ENCODE measurements at places on chromosomes 2 and 18.

GRCh38 chr2:207974216-207974605 lies 51.1 kb downstream of the PLEKHM3 start:
- no peak for DNase-seq

- no peak for DNase-seq
Observed at GRCh38 chr18:80218341-80219227, 28.7 kb downstream of the PARD6G start.

DNA sequence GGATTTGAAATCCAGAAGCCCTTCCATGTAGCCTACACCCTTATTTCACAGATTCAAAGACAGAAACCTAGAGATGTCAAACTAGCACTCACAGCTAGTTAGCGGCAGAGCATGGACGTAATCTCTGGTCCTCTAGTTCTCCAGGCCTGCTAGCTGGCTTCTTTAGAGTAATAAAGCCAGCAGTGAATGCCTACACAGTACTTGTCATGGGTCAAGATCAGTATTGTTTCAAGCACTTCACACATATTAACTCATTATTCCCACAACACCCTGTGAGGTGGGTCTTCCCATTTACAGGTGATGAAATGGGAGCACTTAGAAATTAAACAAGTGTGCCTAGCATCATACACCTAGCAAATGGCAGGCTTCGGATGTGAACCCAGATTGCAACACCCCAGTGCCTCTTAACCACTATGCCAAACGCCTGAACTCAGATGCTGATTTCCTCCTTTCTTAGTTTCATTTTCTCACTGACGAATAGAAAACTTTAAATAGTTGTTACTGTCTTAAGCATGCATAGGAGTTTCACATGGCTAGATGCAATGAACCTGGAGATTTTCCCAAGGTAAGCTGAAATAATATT lies 14.5 kb upstream of the ZBTB14 start:
- DNase-seq, result no peak

GRCh38 chr18:13276530-13277520 lies 58.3 kb downstream of the LDLRAD4 start:
- peak; percentile 71 for DNase-seq

DNA sequence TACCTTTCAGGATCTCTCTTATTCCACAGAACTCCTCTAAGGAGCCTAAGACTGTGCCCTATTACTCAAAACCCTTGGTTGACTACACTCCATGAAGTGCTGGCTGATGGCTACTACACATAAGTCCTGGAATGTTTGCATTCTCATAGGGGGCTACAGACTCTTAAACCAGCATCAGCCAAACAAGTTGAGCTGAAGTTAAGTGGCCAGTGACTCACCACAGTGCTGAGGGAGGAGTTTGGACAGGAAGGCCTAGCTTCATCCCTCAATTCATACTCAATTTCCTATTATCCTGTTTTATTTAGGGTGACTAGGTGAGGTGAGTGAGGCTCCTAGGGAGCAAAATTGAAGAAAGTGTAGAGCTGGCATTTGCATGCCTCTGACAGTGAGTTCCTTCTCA lies 246.7 kb downstream of the SMAD2 start:
- DNase-seq, result no peak

DNA sequence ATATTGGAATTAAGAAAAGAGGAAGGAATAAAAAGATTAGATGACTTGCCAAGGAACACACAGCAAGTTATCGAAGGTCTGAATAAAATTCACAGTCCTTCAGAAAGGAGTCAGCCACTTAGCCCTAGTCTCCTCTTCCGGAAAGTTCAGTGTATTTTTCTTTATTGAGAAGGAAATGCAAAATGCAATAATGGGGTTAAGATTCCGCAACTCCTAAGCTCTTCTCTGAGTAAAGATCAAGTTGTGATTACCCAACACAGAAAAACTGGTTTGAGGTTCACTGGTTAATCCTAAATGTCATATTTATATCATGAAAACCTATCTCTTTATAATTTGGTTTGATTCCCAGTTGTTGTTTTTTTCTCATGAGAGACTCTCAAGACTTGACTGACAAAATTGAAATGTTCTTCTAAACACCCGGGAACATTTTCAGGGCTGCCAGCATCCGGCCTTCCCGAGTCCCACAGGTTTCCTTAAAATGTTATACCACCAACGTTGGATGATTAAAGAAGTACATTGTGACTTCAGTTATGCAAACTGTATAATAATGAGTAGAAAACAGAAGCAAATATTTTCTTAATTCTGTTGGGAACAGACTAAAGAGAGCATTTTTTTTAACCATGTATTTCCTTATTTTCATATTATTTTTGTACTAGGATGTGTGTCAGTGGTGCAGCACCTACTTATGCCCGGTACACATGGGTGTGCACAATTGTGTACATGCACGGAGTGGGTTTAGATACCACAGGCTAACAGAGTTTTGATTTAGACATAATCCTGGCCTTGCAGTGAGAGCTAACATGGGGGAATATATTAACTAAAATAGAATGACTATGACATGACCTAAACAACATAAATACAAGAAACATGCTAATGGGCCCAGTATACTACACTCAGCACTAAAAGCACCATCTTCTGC lies 100.2 kb downstream of the STK39 start:
- DNase-seq, result no peak

GRCh38 chr2:149928011-149928410 lies 340.4 kb upstream of the MMADHC start:
- no peak for DNase-seq

DNA sequence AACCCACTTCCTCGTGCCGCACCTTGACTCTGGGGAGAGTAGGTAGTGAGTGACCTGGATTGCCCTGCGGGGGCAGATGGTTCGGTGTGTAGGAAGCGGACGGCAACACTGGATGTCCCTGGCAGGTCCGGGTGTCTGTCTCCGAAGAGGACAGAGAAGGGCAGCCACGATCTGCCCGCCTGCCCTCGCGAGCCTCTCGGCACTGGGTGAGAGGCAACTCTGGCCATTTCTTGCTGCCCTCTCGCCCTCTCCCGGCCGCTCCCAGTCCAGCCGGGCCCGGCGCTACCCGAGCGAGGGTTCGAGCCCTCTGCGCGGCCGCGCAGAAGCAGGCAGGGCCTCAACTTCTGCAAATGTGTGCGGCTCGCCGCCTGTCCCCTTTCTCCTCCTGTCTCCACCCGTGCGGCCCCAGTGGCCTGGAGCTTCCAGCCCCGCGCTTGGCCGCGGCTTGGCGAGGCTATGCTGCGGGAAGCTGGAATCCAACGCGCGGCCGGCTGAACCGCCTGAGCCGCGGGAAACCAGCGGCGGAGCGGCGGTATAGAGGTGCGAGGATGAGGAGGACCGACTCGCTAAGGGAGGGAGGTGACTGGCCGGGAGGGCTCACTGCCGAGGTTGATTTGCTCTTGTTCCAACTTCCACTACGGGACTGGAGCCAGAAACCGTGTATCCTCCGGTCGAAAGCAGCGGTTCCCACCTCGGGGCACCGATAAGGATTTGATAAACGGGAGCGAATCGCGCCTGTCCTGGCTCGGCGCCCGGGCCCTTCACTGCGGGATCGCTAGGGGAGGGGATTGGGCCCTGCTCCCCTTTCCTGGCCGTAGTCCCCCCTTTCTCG lies 1.5 kb downstream of the EPAS1 start:
- peak; percentile 70 for DNase-seq

DNA sequence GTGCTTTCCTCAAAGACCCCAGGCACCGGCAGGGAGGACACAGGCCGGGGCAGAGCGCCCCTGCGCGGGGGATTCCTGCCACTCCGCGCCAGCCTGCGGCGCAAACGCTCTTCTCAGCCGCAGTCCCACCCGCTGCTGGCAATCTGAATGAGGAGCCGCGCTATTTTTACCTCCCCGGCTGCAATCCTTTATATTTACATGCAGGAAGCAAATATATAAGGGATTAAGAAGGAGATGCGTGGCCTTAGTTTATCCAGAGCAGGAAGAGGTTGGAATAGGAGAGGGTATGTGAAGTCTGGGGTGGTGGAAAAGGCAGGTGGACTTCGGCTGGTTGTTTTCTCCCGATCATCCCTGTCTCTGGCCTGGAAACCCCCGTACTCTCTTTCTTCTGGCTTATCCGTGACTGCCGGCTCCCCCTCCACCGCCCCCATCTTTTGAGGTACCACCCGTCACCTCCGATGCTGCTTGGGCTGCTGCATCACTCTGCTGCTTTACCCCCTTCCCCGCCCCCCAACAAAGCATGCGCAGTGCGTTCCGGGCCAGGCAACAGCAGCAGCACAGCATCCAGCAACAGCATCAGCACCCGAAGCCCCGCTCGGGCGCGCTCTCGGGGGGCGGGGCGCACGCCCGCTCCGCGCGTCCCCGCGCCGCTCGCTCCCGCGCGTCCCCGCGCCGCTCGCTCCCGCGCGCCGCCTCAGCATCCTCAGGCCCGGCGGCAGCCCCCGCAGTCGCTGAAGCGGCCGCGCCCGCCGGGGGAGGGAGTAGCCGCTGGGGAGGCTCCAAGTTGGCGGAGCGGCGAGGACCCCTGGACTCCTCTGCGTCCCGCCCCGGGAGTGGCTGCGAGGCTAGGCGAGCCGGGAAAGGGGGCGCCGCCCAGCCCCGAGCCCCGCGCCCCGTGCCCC lies at the start of gene ADAM23:
ADAM23 (plus strand) TSS at position 700 of the 902 bp plus-strand sequence. CDS start 335 bp downstream, outside the sequence.
- DNase-seq, result peak; percentile 83

- DNase-seq, result no peak
Observed at GRCh38 chr2:197359859-197360258, 49.3 kb upstream of the ANKRD44 start.

GRCh38 chr18:44599412-44599811 lies 81.3 kb upstream of the SETBP1 start:
- no peak for DNase-seq

DNA sequence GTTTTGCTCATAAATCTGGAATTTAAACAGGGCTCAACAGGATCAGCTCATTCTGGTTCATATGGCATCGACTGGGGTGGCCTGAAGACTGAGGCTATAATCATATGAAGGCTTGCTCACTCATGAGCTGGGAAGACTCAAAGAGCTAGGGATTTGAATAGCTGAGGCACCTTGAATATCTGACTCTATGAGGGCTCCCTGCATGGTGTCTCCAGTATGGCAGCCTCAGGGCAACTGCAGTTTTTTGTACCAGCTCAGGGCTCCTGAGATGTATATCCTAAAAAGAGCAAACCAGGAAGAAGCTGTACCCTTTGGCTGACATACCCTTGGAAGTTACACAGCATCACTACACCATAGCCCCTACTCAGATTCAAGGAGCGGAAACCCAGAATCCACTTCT lies 15.3 kb upstream of the GPR39 start:
- DNase-seq, result no peak

DNA sequence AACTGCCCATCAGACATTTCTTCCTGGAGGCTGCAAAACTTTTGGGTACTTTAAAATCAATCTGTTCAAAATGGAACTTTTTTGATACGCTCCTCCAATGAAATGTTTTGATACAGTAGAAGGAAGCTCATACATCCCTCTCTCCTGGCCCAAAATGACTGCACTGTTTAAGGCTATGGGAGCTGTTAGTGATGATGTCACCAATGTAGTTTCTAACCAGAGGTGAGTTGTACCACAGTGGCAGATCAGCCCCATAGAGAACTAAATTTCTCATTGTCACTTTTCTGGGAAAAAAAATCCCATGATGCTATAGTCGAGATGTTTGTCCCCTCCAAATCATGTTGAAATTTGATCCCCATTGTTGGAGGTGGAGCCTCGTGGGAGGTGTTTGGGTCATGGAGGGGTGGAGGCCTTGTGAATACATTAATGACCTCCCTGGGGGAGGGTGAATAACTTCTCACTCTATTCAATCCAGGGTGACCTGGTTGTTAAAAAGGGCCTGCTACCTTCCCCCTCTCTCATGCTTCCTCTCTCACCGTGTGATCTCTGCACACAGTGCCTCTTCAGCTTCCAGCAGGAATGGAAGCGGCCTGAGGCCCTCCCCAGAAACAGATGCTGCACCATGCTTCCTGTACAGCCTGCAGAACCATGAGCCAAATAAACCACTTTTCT lies 117.4 kb upstream of the NPAS2 start:
- DNase-seq, result no peak

DNA sequence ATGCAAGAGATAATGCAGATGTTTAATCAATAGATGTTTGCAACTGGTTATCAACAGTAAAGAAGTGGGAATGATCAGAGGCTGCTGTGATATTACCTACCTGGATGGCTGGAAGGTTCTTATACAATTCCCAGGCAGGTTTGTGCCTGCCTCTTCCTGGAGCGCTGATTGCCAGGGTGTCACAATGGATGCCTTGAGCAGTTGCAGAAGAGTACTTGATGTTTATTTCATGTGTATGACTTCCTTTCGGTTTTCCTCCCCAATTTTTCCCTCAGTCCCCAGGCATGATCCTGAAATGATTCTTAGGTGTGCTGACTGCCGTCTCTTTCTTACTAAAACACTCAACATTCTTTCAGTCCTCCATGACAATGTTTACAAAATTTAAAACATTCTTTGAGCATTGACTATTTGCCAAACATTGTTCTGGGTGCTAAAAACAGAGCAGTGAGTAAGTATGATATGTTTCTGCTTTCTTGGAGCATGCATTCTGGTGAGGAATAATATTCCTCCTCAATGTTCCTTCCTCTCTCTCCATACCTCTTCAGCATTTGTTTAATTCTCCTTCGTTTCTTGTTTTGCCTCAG lies 416.6 kb upstream of the TRIB2 start:
- DNase-seq, result no peak

Measured in activated effector memory CD4-positive, alpha-beta T cell treated with anti-CD3 and anti-CD28 coated beads, Interleukin-2, amount 50 U/mL, for 16 hours (primary cell).